Stimulated activated CD4-positive, alpha-beta T cell treated with anti-CD3 and anti-CD28 coated beads, Interleukin-4, amount 100 ng/mL, for 1 hour (primary cell): ENCODE measurements at places on chromosomes 5 and 9.

DNA sequence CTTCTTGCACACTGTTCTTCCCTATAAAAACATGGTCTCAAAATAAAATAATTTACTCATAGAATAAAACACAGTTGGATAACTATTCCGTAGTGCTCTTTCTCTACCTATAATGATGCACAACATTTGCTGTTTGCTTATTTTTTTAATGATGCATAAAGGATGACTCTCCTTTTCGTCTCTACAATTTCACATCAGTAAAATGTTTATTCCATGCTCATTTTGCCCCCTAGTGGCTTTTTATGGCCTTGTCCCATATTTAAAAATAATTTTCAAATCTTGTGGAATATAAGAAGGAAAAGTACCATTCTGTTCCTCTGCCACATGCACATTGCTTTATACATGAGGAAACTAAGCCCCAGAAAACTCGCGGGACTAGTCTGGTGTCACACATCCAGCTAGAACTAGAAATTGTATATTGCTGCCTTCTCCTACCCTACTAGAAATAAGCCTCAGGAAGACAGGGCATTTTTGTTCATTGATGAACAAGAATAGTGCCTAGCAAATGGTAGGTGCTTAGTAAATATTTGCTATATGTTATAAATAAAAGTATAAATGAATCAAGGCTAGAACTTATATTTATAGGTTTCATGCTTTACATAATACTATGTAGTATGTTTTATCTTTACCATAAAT lies 12.7 kb downstream of the KCTD16 start:
- DNase-seq = no peak

GRCh38 chr9:91720751-91721705 lies 229.0 kb downstream of the ROR2 start:
- no peak for DNase-seq

- DNase-seq = no peak
These were observed 949 bp downstream of the SERINC5 start for GRCh38 chr5:80254767-80255430.

DNA sequence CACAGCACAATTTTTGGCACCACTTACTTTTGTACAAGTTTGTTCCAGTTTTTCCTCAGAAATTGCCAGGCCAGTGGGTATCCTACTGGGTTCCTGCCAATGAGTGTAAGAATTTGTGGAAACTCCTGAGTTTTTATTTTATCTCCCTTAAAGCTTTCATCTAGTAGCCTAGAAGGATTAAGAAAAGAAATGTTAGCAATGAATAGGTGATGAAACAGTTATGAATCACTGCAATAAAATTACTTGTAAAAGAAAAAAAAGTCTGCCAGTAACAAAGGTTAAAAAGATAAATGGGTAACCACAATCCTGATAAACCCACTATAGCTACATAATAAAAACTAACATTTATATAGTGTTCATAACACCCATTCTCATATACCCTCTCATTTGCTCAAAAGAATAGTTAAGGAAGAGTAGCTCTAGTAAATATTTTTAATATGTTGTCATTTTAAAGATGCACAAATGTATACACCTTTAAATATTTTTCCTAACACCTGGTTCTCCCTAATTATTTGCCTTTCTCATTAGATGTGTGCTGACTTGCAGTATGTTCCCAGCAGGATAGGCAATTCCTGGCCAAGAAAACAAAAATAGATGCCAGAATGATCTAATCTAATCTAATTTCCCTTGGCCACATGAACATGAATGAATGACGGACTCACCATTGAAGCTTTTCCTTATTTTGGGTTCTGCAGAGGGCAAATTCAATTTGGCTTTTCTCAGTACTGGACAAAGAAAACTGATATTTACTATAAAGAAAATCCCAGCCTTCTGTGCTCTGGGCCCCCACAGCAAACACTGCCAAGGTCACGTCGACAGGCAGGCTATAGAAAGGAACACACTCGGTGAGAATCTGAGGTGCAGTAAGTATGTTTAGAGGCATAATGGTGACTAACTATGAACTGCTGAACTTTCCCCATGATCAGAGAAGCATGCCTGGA lies 26.4 kb downstream of the ERAP1 start:
- no peak for DNase-seq

DNA sequence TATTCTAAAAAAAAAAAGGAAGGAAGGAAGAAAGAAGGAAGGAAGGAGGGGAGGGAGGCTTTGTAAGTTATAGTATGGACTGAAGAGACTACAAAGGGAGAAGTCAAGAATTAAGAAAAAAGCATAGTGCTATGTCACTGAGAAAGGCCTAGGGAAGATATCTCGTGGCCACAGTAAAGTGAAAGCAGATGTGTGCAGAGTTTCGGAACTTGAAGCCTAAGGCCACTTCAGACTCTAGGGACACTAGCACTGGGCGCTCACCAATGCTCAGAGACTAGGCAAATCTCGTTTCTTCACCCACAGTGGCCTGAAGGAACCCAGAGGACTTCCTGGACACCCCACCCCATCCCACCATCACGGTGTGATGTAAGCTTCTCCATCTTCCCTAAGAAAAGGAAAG lies 181.4 kb upstream of the TRPM3 start:
- no peak for DNase-seq
